ENCODE measurements at places on chromosomes 12 and 14.

DNA sequence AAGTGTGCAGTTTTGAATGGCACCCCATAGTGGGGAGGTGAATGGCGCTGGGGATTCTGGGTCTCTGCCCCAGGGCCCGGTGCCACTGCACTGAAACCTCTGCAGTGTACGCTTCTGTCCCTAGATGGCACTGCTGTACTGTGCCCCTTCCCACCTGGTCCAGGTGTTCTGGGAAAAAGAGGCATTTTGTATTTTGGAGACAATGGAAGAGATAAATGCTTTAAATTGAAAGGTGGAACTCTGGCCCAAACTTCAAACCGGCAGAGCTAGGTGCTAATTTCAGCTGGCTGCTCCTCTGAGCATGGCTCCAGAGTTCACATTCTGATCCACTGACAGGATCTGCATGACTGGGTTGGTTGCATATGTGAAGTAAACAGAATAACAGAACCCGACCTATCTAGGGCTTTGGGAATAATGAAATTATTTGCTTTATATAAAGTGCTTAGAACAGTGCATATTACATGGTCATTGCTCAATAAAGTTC, 52.2 kb downstream of the KRT80 start:
- no peaks in the 10 kb centered on the region for H3K36me3 ChIP-seq
- no peak for DNase-seq
- no peaks in the 10 kb centered on the region for H3K4me1 ChIP-seq
- no peak overlapping the region for H3K27ac ChIP-seq
- H3K4me3 ChIP-seq, result no peak overlapping the region

DNA sequence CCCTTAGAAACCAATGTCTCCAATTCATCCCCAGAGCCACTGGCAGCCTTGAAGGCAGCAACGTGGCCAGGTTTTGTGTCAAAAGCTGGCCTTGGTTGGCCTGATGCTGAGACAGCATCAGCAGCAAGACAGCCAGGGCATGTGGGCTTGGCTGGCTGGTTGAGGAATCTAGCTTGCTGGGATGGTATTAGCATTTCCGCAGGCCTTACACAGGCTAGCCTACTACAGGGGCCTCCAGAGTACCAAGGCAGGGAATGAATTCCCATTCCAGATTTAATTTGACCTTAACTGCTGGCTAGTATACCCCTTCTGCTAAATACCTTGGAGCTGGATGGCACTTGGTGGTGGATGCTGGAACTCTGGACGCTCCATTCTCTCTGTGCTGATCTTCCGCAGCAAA, 15.8 kb downstream of the NGDN start:
- H3K27me3 ChIP-seq, result no peaks in the 10 kb centered on the region
- no peak for DNase-seq
- peaks cover 8% of the 10 kb centered on the region for H3K36me3 ChIP-seq
- no peak overlapping the region for H3K27ac ChIP-seq

GRCh38 chr12:40711121-40711520, 18.9 kb downstream of the CNTN1 start:
- no peak for DNase-seq
- H3K36me3 ChIP-seq, result no peaks in the 10 kb centered on the region
- H3K4me1 ChIP-seq, result no peaks in the 10 kb centered on the region
- H3K27ac ChIP-seq, result no peak overlapping the region
- no peaks in the 10 kb centered on the region for H3K27me3 ChIP-seq
- no peak overlapping the region for H3K4me3 ChIP-seq

GRCh38 chr12:46998811-46999368, 80.5 kb upstream of the PCED1B start:
- H3K4me3 ChIP-seq, result no peak overlapping the region
- no peaks in the 10 kb centered on the region for H3K36me3 ChIP-seq
- DNase-seq, result no peak
- H3K27me3 ChIP-seq, result no peaks in the 10 kb centered on the region
- H3K27ac ChIP-seq, result no peak overlapping the region
- no peaks in the 10 kb centered on the region for H3K4me1 ChIP-seq

GRCh38 chr14:87111126-87111525, 881.9 kb downstream of the GALC start:
- no peak overlapping the region for H3K27ac ChIP-seq
- H3K36me3 ChIP-seq, result no peaks in the 10 kb centered on the region
- DNase-seq, result no peak
- H3K4me1 ChIP-seq, result no peaks in the 10 kb centered on the region

DNA sequence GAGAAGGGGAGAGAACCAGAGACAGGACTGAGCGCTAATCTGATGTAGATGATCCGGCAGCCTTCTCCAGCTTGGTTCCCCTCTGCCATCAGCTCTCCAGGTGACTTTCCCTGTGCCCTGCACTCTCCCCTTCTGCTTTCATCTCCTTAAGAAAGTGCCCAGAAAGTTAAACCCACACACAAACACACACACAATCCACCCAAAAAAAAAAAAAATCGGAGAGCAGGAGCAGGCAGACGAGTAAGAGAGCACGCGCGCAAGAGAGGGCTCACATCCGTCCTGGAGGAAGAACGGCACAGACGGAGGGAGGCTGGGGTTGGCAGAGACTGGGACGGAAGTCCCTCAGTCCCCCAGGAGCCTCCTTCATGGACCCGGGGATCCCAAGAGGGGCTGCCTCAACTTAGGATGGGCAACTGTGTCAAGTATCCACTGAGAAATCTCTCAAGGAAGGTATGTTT, 9.8 kb downstream of the CABP1 start:
- no peaks in the 10 kb centered on the region for H3K4me1 ChIP-seq
- H3K27me3 ChIP-seq, result no peaks in the 10 kb centered on the region
- DNase-seq, result no peak
- peak overlapping the region; percentile 75 for H3K27ac ChIP-seq
- H3K36me3 ChIP-seq, result no peaks in the 10 kb centered on the region
- peak overlapping the region; percentile 34 for H3K4me3 ChIP-seq

GRCh38 chr12:94150240-94151121, 2.1 kb downstream of the PLXNC1 start:
- H3K27ac ChIP-seq, result no peak overlapping the region
- H3K27me3 ChIP-seq, result no peaks in the 10 kb centered on the region
- no peaks in the 10 kb centered on the region for H3K36me3 ChIP-seq
- peak overlapping the region; percentile 67 for H3K4me3 ChIP-seq
- DNase-seq, result no peak
- no peaks in the 10 kb centered on the region for H3K4me1 ChIP-seq

DNA sequence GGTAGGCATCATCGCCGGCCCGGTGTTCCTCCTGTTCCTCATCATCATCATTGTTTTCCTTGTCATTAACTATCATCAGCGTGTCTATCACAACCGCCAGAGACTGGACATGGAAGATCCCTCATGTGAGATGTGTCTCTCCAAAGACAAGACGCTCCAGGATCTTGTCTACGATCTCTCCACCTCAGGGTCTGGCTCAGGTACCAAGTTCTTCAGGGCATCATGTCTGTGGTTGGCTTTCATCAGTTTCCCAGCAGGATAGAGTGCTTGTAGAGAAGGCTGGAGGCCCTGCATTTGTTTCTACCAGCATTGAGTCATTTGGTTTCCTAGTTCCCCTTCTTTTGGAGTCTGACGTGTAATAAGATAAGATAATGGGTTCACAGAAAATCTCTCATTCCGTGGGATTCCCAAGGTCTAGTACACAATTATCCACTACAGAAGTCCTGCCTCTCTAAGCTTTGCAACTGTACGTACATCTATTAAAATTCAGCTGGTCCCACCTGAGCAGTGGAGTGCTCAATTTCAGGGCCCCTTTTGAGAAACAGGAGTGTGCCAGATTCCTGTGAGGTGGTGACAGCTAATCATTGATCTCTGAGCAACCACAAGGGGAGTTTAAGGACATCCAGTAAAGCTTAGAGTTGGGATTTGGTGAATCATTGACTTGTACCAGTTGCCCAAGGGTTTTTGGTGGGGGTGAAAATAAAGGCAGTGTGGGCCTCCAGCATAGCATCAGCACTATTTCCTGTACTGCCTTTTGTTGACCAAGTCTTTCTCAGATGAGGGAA, 25.1 kb downstream of the ACVR1B start:
- peaks cover 29% of the 10 kb centered on the region for H3K4me1 ChIP-seq
- peaks cover 39% of the 10 kb centered on the region for H3K36me3 ChIP-seq
- H3K27me3 ChIP-seq, result no peaks in the 10 kb centered on the region
- H3K27ac ChIP-seq, result no peak overlapping the region

DNA sequence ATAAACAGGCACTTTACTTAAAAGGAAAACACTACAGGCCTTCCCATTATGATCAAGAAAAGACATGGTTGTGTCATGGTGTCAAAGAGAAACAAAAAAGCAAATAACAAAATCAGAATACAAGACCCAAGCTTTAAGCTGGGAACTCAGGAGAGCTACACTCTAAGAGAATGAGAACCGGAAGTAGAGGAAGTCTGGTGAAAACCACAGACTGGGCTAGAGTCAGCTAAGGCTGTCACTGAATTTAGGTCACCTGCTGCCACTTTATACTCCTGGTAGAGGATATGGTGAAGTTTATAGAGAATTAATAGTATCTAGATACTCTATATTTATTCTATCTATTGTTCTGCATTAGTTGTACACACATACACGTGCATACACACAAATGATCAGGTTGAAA, 971.7 kb downstream of the FLRT2 start:
- H3K27ac ChIP-seq, result no peak overlapping the region
- no peaks in the 10 kb centered on the region for H3K36me3 ChIP-seq
- no peaks in the 10 kb centered on the region for H3K27me3 ChIP-seq

GRCh38 chr14:20798318-20798717, 4.3 kb downstream of the RNASE1 start:
- no peak for DNase-seq
- peaks cover 24% of the 10 kb centered on the region for H3K4me1 ChIP-seq
- no peak overlapping the region for H3K4me3 ChIP-seq
- H3K36me3 ChIP-seq, result no peaks in the 10 kb centered on the region
- no peaks in the 10 kb centered on the region for H3K27me3 ChIP-seq
- H3K27ac ChIP-seq, result peak overlapping the region; percentile 20

- no peak overlapping the region for H3K27ac ChIP-seq
- DNase-seq, result no peak
- H3K4me3 ChIP-seq, result no peak overlapping the region
- H3K4me1 ChIP-seq, result no peaks in the 10 kb centered on the region
- no peaks in the 10 kb centered on the region for H3K27me3 ChIP-seq
- no peaks in the 10 kb centered on the region for H3K36me3 ChIP-seq
Observed at GRCh38 chr14:56358851-56359614, 220.6 kb upstream of the TMEM260 start.

GRCh38 chr12:52993558-52993869, 12.7 kb upstream of the EIF4B start:
- H3K36me3 ChIP-seq, result no peaks in the 10 kb centered on the region
- DNase-seq, result no peak
- no peaks in the 10 kb centered on the region for H3K4me1 ChIP-seq
- no peak overlapping the region for H3K27ac ChIP-seq

DNA sequence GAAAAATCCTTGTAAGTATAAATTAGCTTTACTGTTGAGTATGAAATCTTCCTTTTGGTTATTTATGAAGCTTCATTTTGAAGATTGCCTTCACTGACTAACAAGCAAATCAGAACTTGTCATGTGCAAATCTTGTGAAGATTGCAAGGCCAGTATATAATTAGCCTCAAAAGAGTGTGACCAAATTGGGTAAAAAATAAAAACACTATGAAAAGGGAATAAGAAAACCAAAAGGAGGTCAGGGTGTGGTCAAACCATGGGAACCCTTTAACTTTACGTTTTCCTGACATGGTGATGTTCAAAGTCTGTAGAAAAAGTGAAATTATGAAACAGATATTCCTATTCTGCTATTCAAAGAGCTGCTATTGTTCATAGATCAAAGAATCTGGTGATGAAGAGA, 230.3 kb downstream of the BCAT1 start:
- no peak overlapping the region for H3K27ac ChIP-seq
- no peaks in the 10 kb centered on the region for H3K27me3 ChIP-seq
- no peaks in the 10 kb centered on the region for H3K4me1 ChIP-seq
- H3K4me3 ChIP-seq, result no peak overlapping the region
- DNase-seq, result no peak

DNA sequence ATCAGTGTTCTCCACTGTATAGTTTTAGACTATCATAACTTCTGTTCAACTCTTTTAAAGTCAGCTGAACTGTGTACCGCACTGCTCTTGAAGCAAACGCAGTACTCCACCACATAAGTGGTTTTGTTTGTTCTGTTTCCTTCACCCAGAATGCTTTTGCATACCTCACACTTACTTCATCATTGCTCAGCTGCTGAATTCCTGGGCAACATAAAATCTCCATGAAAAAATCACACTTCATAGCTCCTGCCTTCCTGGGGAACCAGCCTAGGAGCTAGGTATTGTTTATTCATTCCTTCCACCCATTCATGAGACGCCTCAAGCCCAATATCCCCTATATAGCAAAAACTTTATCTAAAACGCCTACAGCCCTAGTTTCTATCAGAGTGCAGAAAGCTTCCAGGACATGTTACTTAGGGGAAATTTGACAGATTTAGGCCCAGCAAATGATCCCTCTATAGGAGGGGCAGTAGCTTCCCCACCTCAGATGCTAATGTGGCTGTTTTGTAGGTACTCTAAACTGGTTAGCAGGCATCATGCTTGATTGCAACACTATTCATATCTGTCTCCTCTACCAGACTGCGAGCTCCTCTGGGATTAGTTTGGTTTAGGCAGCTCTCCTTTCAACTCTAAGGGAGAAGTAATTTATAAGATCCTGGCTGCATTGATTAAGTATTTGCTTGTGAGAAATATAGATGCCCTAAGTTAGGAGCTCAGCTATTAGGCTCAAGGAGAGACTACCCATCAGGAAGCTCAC, 44.5 kb downstream of the LRRC9 start:
- no peaks in the 10 kb centered on the region for H3K27me3 ChIP-seq
- H3K4me3 ChIP-seq, result no peak overlapping the region
- no peaks in the 10 kb centered on the region for H3K36me3 ChIP-seq

GRCh38 chr12:128178966-128179365, 88.0 kb upstream of the TMEM132C start:
- H3K27me3 ChIP-seq, result no peaks in the 10 kb centered on the region
- no peak for DNase-seq
- H3K4me3 ChIP-seq, result no peak overlapping the region
- no peaks in the 10 kb centered on the region for H3K36me3 ChIP-seq
- H3K4me1 ChIP-seq, result no peaks in the 10 kb centered on the region

GRCh38 chr12:25458047-25458552, 95.0 kb downstream of the LMNTD1 start:
- H3K4me3 ChIP-seq, result no peak overlapping the region
- DNase-seq, result no peak
- no peak overlapping the region for H3K27ac ChIP-seq
- no peaks in the 10 kb centered on the region for H3K27me3 ChIP-seq

DNA sequence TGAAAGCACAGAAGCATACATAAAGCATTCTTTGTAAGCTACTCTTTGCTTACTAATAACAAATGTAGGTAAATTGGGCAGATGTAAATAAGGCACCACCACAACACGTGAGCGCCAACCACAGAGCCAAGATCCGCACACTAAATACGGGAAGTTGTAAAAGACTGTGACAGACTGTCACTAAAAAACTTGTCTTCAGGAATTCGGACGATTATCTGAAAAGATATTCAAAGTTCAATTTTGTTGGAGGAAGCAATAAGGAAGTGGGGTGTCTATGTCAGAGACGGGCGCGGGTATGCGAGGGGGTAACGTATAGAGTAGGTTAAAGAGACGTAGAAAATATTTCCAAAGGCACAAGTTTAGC, 1.5 kb upstream of the HSP90B1 start:
- H3K27me3 ChIP-seq, result no peaks in the 10 kb centered on the region
- peaks cover 14% of the 10 kb centered on the region for H3K36me3 ChIP-seq
- no peak for DNase-seq
- H3K4me3 ChIP-seq, result peak overlapping the region; percentile 66

GRCh38 chr12:91077228-91077954, 19.6 kb upstream of the KERA start:
- no peaks in the 10 kb centered on the region for H3K4me1 ChIP-seq
- no peak for DNase-seq
- no peak overlapping the region for H3K27ac ChIP-seq
- no peak overlapping the region for H3K4me3 ChIP-seq
- H3K27me3 ChIP-seq, result no peaks in the 10 kb centered on the region
- no peaks in the 10 kb centered on the region for H3K36me3 ChIP-seq

All from right atrium auricular region (tissue), 2 donors.